ENCODE measurements at places on chromosomes 7 and 10.

DNA sequence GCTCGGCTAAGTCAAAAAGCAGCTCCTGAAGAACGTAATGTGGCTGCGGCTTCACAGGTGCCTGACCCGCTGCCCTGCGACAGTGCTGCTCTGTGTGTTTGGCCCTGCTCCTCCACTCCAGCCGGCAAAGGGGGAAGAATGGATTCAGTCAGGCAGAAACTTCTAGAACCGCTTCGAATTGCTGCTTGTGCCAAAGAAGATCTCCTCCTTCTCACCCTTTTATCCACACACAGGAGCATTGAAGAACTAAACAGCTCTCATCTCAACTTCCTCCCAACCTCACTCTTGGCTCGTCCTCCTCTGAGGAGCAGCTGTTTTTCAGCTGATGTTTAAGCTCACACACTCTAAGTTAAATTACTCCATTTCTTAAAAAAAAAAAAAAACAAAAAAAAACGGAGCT, 651.4 kb downstream of the INHBA start:
- no peak for DNase-seq

DNA sequence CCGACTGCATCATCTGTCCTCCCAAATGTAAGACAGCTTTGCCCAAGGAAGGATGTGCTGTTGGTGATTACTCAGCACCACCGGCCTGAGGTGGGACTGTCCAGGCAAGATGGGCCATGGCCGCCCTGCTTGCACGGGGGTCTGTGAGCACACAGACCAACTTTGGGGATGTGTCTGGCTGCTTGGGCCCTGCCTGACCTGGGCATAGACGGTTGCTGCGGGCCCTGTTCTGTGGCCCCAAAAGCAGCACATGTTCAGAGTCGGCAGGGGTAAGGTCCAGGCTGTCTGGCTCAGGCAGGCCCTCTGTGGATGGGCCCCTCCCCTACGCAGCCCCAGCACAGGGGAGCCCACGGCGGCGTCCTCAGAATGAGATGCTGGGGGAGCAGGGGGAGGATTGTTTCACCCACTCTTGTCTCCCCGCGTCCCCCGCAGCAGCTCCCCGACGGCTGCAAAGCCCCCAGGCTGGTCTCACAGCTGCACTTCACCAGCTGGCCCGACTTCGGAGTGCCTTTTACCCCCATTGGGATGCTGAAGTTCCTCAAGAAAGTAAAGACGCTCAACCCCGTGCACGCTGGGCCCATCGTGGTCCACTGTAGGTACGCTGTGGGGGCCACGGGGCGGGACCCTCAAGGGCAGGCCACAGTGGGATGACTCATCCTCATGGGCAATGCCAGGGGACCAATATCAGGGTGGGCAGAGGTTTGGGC, 58.4 kb downstream of the MKI67 start:
- DNase-seq, result no peak

- no peak for DNase-seq
Measured at GRCh38 chr7:28062197-28062991, 118.2 kb downstream of the JAZF1 start.

GRCh38 chr10:28199941-28200340, 102.9 kb downstream of the MPP7 start:
- DNase-seq, result no peak

GRCh38 chr7:118590107-118590506, 365.6 kb downstream of the ANKRD7 start:
- DNase-seq, result no peak

- no peak for DNase-seq
Measured at GRCh38 chr10:75405598-75406461, 4.3 kb upstream of the ZNF503 start.

GRCh38 chr7:22561895-22562593, 62.1 kb upstream of the STEAP1B start:
- no peak for DNase-seq

DNA sequence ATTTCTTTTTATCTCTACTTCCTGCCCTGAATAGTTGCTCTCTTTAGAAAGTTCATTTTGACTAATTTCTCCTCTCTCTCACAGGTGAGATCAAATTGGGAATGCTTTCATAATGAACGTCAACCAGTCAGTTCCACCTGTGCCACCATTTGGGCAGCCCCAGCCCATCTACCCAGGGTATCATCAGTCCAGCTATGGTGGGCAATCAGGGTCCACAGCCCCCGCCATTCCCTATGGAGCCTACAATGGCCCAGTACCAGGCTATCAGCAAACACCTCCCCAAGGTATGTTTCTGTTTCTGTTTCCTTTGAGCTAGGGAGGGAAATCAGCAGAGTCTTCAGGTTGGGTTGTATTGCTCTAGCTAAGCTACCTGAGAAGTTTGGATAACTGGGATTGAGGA, 2.5 kb downstream of the SEC24C start:
- DNase-seq, result no peak

- no peak for DNase-seq
Measured at GRCh38 chr7:139725858-139726484, 51.8 kb downstream of the HIPK2 start.

DNA sequence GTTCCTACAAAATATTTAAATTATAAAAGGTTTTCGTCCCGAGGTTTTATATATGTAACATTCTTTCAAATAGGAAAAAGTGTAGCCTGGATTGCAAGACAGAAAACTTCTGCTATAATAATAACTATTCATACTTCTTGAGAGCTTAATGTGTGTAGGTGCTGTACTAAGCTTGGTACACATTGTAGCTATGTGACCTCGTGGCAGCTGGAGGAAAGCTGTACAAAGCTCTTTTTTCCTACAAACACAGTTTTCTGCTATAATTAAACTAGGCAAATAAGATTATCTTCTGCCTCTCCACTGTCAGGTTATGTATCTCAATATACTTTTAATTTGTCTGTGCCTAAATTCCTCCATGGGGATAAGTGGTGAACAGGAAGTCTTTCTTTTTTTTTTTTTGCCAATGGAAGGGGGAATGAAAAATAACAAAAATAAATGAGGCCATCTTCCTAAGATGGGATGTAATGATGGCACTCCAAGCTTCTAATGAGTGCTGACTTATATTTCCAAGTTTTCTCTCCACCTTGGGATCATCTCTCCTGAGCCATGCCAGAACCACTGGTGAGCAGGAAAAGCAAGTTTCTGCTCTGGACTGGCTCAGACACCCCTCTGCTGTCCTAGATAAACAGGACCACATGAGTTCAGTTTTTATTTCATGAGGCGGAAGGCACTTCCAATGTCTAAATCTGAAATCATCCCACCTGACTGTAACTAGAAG, 9.9 kb downstream of the SGMS1 start:
- no peak for DNase-seq

- DNase-seq, result no peak
Measured at GRCh38 chr10:13140627-13141190, 20.6 kb upstream of the MCM10 start.

GRCh38 chr10:88270061-88270808, 312.9 kb downstream of the RNLS start:
- no peak for DNase-seq

DNA sequence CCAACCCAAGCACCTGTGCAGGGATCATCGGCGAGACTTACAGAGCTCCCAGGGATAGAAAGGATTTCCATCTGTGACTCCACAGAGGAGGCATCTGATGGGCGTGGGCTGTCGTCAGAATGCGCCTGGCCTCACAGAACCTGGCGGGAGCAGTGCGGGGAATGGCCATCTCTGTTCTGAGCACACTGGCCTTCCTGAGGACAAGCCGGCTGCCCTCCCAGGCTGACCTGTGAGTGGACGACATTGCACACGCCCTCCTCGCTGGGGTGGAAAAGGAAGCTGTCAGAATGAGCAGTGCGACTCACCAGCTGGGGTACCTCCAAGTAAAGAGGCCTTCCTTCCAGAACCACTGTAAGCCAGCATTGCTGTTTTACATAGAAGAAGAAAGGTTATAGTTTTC, 234.6 kb upstream of the PITRM1 start:
- DNase-seq, result no peak

DNA sequence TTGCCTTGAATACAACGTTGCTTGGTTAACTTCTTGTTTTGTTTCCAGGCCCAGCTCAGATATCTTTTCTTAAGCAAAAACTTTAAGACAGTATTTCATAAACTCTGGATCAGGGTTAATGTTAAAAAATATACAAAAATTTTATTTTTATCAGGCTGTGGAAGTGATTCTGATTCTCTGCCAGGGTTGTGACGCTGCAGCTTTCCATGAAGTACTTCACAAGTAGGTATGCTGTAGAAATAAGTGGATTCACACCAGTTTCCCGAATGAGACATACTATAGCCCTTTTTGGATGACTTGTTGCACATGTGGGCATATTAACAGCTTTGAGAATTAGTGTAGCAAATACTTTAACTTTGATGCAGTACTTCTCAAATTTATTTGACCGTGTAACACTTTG, 70.1 kb downstream of the CDK14 start:
- DNase-seq, result no peak

DNA sequence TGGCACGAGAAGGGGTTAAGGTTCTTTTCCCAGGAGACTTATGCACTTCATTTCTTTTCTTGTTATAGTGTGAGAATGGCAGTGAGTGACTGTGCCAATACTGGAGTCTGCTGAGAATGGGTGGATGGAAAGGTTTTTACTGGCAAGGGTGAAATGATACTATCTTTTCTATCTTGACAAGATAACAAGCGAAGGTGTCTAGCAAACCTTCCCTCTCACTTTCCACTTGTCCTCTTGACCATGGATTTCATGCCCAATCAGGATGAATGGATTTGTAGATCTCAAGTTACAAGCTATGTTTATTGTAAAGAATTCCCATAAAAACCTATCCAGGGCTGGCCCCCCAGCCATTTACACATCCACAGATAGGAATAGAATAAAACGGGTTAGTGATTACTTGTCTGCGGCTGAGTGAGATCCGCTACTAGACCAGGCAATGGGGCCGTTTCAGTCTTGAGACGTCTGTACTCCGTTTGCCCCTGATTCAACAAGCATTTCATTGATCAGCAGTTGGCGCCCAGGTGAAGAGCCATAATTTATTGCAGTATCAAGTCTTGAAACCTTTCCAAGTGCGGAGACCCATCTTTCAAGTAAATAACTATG, 152.6 kb downstream of the PRKCQ start:
- DNase-seq, result no peak

- no peak for DNase-seq
Measured at GRCh38 chr10:73332379-73332778, 26.3 kb downstream of the CFAP70 start.

DNA sequence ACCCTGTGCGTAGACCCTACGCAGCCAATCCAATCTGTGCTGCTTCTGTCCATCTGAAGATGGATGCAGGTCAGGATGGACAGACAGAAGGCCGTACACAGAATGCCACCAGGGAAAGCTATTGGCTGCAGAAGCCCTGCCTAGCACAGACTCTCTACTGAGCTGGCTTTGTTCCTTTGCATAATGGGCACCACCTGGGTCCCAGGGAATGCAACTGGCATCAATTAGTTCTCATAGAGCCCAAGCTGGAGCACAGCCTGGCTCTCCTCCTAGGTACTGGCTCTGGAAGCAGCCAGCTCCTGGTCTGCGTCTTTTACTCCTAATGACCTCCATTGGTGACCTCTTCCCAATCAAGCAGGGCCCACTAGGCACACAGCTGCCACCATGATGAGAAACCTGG, 26.8 kb upstream of the CACUL1 start:
- DNase-seq, result no peak

- no peak for DNase-seq
Measured at GRCh38 chr7:137930581-137930980, 71.3 kb downstream of the CREB3L2 start.

DNA sequence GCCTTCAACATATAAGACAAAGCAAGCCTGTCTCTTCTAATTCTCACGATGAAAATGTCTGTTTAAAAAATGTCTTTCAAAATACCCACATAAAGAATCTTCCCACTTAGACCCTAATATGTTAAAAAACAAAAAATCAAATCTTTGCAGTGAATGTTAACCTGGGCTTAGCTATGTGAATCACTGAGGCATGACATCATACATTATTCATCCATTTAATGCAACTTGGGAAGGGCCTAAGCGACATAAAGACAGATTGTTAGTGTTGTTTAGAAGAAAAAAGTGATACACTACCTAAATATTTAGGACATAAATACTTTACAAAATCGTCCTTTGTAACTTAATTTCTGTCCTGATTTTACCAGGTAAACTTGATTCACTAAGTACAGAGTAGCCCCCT, 648.5 kb upstream of the NRP1 start:
- no peak for DNase-seq

DNA sequence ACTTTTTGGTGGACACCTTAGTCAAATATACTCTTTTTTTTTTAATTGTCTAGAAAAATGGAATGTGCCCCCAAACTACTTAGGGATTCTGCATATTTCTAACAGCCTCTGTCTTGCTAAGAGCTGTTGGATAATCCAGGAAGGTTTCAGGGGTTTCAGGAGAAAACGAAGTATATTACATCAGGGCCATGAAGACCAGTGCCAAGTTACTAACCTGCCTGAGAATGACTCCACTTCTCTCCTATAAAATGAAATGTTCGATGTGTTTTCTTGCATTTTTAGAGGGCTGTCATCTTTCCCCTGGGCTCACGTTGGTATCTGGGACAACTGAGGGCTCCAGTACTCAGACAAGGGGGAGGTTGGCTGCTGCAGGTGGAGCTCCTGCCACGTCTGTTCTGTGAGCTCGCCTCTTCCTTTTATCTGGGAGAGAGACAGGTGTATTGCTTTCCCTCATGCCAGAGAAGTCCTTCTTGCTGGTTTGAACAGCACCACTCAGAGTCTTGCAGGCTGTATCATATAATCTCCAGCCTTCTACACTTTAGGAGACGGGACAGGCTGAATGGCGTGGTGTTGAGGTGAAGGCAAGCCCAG, 71.3 kb downstream of the CAMK1D start:
- no peak for DNase-seq

DNA sequence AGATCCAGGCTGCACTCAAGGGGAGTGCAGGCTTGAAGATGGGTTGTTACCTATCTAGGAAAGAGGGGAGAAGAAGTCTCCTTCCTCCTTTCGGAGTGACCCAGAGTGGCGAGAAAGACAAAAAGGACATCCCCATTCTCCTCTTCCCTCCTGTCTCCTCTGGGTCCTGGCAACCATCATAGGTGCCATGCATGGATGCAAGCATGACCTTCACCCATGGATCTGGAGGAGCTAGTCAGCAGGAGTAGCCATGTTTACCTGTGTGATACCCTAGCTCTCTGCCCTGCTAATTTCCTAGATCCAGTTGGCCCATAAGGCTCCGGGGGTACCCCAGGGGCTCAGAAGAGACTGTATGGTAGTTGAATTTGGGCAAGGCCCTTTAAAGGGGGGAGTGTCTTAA, 17.2 kb upstream of the CROT start:
- DNase-seq, result no peak

DNA sequence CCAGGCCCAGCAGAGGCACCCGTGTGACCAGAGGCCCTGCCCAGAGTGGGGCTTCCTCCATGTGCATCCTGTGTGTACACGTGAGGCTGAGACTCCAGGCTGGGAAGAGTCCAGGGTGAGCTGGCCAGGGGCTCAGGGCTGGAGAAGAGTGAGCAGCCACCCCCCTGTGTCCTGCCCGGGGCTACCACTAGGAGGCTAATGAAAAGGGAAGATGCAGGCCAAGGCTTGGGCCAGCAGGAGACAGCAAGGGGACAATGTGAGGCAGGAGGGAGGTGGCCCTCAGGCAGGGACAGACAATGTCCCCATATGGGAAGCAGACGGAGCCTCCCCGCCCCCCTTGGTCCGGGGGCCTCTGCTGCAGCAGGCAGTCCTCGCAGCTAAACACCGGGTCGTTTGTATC, 102.0 kb downstream of the HIF1AN start:
- no peak for DNase-seq
